Left renal pelvis (tissue), 4 donors: ENCODE measurements at places on chromosomes 1 and 21.

GRCh38 chr1:82319546-82319945 lies 518.8 kb downstream of the ADGRL2 start:
- DNase-seq: no peak

DNA sequence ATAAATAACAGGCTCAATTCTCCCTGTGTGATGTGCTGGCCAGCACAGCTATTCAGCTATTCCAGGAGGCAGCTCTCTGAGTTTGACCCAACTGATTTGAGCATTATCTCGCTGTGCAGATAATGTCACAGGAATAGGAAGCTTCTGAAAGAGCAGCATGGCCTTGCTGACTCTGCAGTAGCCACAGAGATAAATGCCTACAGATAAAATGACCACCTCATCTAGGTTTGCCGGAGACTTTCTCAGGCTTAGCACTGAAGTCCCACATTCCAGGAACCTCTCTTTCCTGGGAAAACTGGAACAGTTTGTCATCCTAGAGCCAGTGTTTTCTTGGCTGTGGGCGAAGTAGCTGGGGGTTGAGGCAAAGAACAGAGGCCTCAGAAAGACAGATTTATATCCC lies 98.9 kb downstream of the MRPL39 start:
- DNase-seq: no peak

DNA sequence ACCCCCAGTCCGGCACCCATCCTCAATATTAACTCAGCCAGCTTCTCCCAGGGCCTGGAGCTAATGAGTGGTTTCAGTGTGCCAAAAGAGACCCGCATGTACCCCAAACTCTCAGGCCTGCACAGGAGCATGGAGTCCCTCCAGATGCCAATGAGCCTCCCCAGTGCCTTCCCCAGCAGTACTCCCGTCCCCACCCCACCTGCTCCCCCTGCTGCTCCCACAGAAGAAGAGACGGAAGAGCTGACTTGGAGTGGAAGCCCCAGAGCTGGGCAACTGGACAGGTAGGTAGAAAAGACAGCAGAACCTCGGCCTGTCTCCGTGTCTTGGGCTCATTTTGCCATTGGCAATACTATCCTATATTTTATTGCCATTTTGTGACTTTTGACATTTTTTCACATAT lies 45.4 kb upstream of the IPO9 start:
- DNase-seq: no peak

DNA sequence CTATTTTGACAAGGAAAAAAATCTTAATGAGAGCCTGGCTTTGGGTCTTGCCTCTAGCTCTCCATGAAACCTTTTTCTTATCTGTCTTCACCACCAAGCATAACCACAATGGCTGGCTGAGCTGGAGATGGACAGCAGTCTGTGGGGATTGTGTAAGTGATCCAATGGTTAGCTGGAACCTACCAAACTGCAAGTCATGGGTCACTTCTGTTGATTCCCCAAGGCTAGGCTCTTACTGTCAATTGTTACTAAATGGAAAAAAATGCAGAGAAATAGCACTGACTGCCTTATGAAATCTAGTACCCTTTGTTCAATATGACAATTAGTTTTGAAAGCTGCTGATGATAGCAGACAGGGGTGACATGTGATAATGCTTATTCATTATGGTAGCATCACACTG lies 359.0 kb downstream of the ST6GALNAC3 start:
- DNase-seq: no peak

DNA sequence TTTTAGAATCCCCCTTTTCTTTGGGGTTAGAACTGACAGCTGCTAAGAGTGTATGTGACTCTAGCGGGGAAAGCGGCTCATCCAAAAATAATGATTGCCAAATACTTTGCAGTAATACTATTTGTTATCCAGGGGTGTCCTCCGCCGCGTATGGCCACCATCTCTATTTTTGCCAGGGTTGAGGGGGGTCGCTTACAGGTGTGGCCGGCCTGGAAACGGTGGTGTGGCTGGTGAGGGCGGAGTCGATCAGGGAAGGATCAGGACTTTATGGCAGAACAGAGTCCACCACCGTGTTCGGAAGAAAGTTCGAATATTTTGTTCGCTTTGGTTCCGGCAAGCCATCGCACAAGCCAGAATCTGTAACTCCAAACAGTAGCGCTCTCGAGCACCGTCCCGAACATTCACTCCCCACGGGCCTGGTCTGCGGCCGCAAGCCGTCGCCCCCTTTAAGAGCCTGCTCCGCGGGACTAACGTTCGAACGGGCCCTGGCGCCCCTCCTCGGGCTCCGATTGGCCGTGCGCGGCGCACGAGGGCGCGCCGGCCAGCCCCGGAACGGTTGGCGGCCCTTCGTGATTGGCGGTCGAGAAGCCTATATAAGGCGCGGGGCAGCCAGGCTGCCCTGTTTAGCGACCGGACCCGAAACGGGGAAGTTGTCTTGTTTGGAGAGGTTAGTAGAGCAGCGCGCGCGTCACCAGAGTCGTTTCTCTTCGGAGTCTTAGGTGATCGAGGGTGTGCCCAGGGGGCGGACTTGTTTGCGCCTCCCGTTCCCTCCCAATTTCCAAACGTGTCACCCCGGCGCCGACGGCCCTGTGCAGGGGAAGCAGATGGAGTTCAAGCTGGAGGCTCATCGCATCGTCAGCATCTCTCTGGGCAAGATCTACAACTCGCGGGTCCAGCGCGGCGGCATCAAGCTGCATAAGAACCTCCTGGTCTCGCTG lies at the start of gene IER5:
TSS of gene IER5 (plus strand) at position 622 of the 938 bp plus-strand sequence. CDS start at position 825, 203 bp downstream.
- DNase-seq: peak; percentile 93

DNA sequence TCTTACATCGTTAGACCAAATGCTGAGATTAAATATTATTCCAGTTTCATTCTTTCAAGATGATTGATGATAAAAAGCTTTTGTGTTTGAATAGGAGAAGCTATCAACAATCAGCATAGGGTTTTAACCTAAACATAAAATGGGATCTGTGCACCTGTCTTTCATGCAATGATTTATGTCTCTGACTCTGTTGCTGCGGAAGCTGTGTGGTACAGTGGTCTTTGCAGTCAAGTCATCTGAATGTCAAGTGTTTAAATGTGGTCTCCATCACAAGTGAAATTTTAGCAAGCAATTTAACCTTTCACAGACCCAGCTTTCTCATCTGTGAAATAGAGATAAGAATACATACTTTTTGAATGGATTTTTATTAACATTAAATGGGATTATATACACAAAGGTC lies 107.2 kb downstream of the PLPPR5 start:
- no peak for DNase-seq
